ENCODE measurements at places on chromosomes 11 and 22.

GRCh38 chr11:115743719-115744118 is 239.5 kb upstream of the CADM1 start:
- no peak for DNase-seq

DNA sequence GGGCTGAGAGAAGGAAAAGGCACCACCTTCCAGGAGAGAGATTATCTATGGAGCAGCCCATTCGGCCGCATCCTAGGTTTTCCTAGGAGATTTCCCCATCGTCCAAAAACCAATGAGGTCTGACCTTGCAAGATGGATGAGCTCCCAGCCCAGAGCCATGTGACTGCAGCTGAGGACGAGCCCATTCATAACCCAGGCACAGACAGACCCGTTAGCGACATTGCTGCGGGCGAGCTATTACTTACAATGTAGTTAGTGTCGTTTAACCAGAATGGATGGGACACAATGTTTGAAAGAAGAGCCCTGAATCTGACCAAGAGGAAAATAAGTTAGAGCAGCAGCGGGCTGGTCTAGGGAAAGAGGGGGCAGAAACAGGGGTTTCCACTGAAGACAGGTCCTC is 395.9 kb upstream of the CADM1 start:
- DNase-seq = no peak

DNA sequence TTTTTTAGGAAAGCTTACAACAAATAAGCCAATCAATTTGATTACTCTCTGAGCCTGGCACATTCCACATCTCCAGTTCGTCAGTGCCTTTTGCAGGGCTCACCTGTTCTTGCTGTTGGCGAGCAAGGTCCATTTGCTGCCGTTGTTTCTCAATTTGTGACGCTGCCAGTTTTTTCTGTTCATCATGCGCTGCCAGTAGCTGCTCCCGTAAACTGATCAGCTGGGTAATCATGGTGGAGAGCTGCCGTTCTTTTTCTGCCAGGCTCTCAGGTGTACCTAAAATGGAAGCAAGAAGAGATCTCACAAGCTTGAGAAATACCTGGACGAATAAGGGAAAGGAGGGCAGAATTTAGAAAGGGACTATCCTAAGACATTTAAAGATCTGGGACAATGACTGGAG is 169.7 kb downstream of the SOX6 start:
- DNase-seq = no peak

- DNase-seq = no peak
These were observed 88.9 kb upstream of the DDI1 start for GRCh38 chr11:103947546-103947919.

- DNase-seq = no peak
These were observed 101.5 kb downstream of the ST3GAL4 start for GRCh38 chr11:126456783-126457542.

GRCh38 chr11:113279591-113279990 is 34.8 kb upstream of the TTC12 start:
- no peak for DNase-seq

DNA sequence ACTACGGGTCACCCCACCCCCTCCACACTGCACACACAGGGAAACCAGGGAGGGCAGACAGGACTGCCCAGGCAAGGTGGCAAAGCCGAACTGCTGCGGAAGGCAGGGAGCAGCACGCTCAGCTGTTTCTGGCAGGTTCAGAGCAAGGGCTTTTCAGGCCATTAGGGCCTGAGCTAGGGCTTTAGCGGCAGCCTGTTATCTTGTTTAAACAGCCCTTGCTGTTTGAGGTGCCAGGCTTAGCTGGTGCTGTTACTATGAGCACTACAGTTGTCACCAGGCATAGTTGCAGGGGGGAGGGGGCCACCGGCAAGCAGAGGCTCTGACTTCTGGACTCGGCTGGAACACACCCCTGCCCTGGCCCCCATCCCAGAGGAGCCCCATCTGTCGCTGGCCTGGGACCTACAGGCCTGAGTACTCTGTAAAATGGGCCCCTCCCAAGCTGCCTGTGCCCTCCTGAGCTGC is 34.9 kb downstream of the RSPH14 start:
- no peak for DNase-seq

DNA sequence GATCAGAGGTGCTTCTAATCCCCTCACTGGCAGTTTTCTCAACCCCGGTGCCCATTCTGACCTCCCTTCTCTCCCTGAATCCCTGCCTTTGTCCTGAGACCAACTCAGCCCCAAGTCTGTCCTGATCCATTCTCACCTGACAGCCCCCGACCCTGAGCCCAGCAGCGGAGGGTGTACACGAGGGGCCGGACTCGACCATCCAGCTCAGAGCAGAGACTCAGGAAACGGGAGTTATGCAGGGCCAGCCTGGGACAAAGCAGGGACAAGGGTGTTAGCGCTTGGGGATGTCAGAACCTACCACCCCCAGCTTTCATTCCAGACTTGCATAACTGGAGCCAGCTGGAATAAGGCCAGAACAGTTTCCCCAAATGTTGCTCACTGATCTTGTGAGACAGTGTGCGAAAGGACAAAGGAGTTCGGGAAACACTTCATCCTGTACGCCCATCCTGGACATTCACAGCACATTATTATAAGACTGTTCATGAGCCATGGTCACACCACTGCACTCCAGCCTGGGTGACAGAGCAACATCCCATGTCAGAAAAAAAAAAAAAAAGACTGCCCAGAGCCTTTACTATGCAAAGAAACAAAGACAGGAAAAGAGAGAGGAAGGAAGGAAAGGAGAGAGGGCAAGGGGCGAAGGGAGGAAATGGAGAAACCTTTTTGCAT is 3.5 kb upstream of the EEF1G start:
- DNase-seq = no peak

DNA sequence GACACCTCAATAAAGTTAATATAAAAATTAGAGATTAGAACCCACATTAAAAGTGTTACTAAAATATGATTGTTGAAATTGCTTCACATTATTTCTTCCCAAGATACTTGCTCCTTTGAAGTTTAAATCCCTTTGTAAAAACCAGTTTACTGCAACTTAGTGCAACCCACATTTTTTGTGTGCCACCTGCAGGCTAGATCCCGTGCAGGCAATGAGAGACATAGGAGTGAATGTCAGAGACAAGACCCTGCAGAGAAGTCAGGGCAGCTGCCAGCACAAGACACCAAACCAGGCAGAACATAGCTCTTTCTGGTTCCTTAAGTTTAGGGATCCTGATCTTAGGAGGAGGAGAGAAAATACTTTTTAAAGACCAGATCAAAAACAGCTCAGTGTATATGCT is 142.8 kb upstream of the MTNR1B start:
- no peak for DNase-seq

DNA sequence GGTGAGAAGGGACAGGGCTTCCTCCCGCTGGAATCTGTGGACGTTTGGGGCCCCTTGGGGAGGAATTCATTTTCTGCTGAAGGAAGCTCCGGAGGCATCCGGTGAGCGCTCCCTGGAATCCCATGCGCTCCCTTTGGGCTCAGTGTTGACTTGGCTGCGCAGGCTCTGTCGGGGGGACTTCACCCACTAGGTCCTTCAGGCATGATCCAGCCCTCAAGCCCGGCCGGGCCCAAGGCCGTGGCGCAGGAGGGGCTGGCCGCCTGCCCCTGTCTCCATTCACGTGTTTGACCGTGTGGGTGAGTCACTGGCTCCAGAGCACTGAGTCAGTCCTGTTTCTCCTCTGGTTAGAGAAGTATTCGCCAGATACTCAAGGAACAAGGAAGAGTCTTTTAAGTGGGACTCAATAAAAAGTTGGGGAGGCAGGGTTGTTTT is 1.4 kb downstream of the CTTN start:
- DNase-seq = no peak

GRCh38 chr22:17726006-17726927 is 48.0 kb downstream of the BID start:
- DNase-seq = no peak

- DNase-seq = no peak
These were observed 3.4 kb downstream of the IRF7 start for GRCh38 chr11:612201-612960.

DNA sequence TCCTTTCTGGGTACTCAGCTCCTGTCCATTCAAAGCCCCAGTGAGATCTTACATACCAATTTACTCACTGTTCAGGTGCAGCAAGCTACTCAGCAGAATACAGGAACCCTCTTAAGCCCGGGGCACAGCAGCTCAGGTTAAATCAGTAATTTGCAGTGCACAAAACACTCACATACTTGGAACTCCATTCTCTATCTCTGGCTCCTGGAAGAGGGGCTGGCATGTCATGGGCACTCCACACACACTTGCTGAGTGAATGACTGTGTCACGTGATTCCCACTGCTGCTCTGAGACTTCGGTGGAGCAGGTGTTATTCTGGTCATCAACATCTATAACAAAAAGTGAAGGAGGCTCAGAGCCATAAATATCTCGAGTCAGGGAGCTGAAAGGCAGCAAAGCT is 157.3 kb upstream of the BDNF start:
- no peak for DNase-seq

- DNase-seq = no peak
These were observed 12.3 kb downstream of the BACE1 start for GRCh38 chr11:117303646-117304315.

DNA sequence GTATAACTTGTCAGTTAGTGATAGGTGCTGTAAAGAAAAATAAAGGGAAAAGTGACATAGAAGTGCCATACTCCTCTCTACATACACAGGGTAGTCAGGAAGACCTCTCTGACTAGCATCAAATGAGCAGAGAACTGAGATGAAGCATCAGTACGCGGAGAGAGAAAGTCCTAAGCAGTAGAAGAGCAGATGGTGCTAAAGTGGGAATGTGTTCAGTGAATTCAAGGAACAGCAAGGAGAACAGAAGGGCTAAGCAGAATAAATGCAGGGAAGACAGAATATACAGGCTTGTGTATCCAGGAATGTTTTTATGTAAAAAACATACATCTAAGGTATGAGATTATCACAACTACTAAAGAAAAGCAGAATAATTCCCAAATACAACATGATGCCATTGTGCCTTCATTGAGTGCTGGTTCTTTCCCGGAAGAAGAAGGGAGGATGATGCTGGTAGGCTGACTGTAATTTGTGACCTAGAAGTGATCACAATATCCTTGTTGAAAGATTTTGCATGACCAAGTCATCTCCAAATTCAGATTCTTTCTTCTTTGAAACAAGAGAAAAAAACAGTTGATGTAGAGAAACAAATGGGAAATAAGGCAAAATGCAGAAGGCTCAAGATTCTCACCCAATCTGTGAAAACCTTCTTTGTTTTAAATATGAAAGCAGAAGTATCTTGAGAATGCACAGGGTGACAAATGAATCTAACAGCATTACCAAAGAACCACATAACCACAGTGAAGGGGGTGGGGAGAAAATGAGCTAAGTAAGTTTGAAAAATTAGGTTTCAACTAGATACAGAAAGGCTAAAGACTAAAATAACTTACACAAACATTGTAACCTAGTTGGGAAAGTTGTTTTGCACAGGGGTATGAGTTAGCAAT is 20.5 kb downstream of the MRE11 start:
- DNase-seq = no peak

DNA sequence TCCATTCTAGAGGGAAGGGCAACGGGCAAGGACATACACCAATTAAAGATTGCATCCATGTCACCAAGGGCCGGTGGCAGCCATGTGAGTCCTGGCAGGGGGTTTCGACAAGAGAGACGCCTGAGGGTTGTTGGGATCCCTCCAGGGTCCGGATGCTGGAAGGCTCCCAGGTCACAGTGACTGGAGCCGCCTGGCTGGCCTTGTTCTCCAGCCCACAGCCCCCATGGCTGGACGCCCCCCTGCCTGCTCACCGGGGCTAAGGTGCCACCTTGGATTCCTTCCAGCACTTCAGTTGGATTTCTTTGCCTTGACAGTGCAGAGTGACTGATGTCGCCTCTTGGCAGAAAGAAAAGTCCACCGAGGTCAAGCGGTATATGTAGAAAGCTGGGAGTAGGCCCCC is 42.6 kb downstream of the ANO1 start:
- DNase-seq = no peak

DNA sequence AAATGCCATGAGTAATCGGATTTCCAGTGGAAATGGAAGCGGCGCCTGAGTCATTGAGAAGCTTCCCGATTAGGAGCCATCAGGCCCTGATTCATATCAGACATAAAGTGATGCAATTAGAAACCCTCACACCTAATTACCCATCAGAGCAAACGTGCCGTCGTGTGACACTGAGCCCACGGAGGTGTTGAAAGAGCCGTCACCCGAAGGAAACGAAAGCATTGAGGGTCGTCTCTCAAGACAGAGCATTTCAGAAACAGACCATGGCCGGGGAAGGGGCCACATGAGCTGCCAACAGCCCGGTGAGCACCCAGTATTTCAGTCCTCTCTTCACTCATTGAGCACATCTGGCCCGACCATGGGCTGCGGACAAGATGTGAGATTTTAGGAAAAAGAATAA is 829.3 kb downstream of the TBC1D22A start:
- DNase-seq = no peak

GRCh38 chr22:27306771-27307170 is 494.8 kb downstream of the MN1 start:
- DNase-seq = no peak

GRCh38 chr22:49810363-49811019 is 17.2 kb downstream of the BRD1 start:
- DNase-seq = no peak

All from NCI-H2081 treated with DMSO at 0.1 percent for 48 hours (cell line).